Stimulated activated CD4-positive, alpha-beta T cell treated with anti-CD3 and anti-CD28 coated beads, Interleukin-1b, Interleukin-23, amount 100 ng/mL, for 24 hours (primary cell): ENCODE measurements at places on chromosomes 16 and 17.

DNA sequence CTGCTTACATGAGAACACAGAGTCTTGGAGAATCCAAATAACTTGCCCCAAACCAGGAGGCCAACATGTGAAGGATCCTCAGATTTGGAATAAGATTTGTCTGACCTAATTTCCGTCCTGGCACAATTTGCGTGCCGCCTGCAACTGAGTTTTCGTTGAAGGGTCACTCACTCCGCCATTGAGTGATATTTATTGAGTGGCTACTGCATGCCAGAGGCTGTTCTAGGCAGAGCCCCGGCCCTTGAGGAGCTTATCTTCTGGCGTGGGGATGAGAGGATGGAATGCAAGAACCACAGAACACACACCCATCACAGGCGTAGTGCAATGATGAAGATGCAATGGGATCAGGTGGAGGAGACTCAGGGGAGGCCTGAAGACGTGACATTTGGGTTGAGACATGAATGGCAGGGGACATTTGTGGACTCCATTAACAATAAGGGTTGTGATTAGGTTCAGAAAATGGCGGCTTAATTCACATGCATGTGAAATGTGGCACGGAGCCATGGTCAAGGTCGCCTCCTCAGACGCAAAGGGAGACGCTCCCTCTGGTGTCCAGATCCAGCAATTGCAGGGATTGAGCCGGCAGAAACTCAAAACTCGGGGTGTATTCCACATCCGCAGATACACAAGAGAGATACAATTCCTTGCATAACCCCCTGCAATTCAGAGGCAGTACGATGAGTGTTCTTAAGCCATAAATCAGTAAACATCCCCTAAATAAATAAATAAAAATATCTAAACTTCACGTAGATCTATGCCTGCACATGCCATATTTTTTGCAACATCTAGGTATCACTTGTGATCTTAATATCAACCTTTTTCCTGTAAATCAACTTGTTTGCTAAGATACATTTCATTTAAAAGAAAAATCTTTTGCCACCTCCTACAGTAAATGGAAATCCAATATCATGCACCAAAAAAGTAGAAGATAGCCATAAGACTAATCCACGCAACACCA lies 57.9 kb upstream of the CACNG4 start:
- DNase-seq = peak; percentile 47

- DNase-seq = no peak
Observed at GRCh38 chr17:30450125-30451027, 26.8 kb upstream of the GOSR1 start.

DNA sequence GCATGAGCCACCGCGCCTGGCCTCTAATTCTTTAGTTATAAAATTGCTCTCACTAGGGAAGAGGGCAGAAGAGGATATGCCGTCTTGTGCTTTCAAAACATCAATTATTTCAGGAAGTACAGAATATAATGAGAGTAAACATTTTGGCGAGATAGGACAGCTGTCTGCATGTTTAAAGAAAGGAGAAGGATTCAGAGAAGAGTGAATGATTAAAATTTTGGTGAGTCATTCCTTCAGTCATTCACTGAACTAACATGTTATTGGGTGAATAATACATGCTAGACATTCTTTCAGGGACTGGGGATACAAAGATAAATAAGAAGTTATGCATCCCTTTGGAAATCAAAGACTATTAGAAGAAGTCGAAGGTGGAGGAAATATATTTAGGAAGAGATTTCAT lies 590.3 kb upstream of the GOT2 start:
- DNase-seq = no peak

- no peak for DNase-seq
Observed at GRCh38 chr17:65086465-65086864, 29.9 kb upstream of the GNA13 start.

DNA sequence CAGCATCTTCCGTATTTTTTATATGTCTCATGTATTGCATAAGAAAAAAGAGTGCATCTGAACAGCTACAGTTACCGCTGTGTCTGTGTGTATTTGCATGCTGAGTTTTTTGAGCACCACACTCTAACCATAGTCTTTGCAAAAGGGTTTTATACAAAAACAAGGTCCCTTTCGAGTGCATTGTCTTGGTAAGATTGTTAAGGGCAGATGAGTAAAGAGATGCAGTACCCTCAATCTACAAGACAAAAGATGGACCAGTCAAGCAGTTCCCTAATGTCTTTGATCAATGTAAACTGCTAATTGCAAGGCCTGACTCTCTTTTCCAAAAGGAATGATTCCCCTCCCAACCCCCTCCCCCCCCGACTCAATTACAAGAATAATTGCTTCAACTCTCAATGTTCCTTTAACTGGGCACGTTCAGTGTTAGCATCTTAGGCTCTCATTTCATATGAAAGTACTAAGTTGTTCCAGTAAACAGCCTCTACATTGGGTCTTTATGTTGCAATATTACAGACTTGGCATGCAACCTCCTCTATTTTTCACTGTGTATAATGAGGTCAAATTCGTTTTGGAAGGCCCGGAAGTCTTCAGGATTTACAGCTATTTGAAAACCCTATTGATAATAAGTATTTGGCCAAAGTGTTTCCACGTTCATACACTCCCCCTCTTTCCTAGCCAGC lies 471.4 kb upstream of the RBFOX1 start:
- DNase-seq = no peak
